ENCODE measurements at places on chromosomes 16 and 17.

- peak; percentile 67 for DNase-seq
Measured at GRCh38 chr16:13936596-13937081, 16.7 kb downstream of the ERCC4 start.

DNA sequence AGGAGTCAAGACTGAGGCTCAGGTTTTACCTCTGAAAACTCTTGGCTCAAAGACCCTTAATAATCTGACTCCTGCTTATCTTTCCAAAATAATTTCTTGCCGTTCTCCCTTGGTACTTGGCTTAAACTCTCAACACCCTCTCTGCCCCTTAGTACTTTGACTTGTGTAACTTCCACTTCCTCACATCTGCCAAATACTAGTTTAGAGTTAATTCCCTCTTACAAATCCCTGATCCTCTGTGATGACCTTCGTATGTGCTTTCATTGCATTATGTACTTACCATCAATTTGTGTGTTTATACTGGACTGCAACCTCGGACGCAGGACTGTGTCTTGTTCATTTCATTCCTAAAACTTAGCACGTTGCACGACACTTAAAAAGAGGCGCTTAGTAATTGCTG is 35.2 kb downstream of the ZNF207 start:
- no peak for DNase-seq

- peak; percentile 5 for DNase-seq
Measured at GRCh38 chr16:27678955-27679354, 129.0 kb downstream of the KATNIP start.

DNA sequence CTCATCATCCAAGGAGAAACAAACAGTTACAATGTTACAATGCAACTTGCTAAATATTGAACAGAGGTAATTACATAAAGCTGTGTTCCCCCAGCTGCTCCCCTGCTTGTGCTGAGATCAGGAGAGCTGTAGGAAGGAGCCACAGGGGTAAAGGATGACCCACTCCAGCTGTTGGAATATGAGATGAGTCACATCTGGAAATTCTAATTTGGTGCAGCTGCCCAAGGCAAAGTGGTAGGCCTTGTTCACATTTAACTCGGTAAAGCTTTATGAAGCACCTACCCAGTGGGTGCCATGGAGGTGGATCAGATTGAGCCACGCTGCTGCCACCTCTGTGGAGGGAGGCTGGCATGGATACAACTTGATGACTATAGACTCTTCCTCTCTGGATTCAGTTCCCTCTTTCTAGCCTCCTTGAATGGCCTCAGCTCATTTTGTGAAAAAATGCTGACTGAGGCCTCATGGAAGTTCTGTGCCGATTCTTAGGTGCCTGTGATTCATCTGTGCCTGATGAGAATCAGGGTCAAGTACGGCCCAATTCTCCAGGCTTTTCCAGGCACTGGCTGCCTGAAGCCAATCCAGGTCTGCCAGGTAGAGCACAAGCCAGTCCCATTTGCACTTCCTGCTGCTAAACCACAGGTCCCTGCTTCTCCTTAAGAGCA is 7.4 kb downstream of the ZNF689 start:
- DNase-seq: no peak

- DNase-seq: no peak
Measured at GRCh38 chr17:64335486-64335885, 55.2 kb downstream of the PECAM1 start.

GRCh38 chr17:31200287-31200686 is 96.8 kb downstream of the OMG start:
- DNase-seq: no peak

GRCh38 chr17:50033316-50033715 is 22.6 kb upstream of the ITGA3 start:
- DNase-seq: peak; percentile 65

DNA sequence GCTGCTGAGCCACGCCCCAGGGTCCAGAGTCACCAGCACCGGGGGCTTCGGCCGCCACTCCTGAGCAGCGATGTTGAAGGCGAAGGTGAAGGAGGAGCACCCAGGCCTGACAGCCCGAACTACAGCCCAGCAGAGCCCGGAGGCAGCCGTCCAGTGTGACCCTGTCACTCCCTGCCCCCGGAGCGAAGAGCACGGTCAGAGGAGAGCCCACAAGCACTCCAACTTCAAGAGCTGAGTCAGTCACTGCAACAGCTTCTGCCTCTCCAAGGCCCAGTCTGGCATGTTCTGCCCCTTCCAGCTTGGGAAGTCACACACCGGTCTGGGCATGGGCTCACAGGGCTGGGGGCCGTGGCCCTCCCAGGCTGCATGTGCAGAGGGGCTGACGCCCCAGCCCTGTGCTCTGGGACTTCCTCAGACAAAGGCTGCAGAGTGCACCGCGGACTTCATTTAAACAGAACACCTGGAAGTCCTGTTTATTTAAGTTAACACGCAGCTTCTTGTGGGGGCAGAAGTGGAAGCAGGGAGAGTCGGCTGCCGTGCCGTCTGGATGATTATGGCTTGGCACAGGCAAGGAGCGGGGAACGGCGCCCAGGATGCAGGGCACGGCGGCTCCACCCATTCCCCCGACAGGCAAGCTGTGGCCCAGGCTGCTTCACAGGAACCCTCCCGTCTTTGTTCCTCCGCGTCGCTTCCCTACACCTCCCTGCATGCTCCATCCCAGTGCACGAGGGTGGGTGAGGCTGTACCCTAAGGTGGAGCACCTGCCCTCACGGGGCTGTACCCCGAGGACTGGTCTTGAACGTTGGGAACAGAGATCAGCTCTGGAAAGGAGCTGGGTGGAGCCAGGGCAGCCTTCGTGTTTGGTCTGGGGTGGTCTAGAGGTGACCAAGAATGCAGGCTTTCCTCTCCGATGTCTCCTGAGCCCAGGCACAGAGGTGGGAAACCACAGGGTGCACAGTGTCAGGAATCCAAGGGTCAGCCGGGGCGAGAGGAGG is 68.9 kb upstream of the METRNL start:
- DNase-seq: no peak

GRCh38 chr16:11964761-11965551 is at the start of gene TNFRSF17:
TNFRSF17 (plus strand) TSS chr16:11965210; CDS start chr16:11965325, 115 bp downstream.
- no peak for DNase-seq

- no peak for DNase-seq
Measured at GRCh38 chr16:19935694-19936093, 51.0 kb upstream of the GPRC5B start.

- no peak for DNase-seq
Measured at GRCh38 chr16:88939972-88940861, 36.8 kb downstream of the CBFA2T3 start.

DNA sequence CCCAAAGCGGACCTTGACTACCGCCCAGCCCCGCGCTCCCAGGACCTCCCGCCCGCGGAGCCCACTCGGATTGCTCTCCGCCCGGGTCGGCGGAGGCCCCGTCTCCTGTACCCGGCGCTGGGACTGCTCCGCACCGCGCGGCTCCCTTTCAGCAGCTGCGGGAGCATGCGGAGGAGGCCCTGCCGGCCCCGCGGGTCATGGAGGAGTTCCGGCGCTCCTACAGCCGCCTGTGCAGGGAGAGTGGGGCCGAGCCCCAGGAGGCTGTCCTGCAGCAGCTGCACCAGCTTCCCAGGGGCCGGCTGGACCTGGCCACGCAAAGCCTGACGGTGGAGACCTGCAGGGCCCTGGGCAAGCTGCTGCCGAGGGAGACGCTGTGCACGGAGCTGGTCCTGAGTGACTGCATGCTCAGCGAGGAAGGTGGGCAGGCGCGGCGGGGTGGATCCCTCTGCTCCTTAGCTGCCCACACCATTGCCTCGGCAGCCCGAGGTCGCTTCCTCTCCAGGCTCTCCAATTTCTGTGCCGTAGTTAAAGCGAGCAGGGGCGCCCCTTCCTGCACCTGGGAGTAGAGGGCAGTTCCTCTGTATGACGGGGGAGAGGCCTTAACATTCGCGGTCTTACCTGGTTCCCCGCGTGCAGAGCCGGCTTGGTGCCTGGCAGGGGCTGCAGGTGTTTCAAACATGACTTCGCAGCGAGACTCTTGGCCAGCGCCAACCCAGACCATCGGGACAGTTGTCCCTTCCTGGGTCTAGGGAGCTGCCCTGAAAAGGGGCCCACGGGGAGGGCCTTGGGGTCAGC is 539 bp downstream of the LRRC45 start:
- DNase-seq: no peak

- no peak for DNase-seq
Measured at GRCh38 chr17:67224736-67225135, 20.3 kb downstream of the HELZ start.

- peak; percentile 100 for DNase-seq
Measured at GRCh38 chr17:10127819-10128425, 70.5 kb downstream of the GAS7 start.

GRCh38 chr16:65532258-65532657 is 410.4 kb upstream of the CDH11 start:
- no peak for DNase-seq

- DNase-seq: peak; percentile 69
Measured at GRCh38 chr16:17350207-17350606, 120.6 kb downstream of the XYLT1 start.

- no peak for DNase-seq
Measured at GRCh38 chr17:65158041-65158440, 20.9 kb downstream of the RGS9 start.

DNA sequence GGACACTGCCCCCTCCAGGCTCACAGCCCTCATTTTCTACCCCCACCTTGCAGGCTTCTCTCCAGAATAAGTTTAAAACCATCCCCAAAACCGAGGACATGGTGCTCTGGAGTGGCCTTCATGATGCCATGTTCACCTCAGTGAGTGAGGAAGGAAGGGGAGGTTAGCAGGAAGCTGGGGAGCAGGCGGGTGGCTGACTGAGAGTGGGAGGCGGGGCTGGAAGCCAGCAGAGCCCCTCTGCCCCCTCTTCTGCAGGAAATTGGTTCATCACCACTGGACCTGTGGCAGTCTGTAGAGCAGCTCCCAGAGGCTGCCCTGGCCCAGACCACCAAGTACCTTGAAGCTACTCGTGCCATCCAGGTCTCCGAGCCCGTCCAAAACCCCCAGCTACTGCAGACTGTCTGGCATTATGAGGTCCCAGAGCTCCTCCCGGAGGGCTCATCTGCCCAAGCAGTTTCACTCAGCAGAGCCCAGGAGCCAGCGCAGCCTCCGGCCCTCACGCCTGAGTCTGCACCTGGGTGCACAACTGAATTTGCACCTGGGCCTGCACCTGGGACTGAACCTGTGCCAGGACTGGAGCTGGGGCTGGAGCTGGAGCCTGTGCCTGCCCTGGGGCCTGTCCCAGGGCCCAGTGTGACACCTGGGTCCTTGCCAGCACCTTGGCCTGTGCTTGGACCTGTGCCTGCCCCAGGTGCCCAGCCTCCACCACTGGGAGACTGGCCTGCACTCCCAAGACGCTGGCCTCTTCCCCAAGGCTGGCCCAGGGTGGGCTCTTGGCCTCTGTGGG is 19.0 kb downstream of the C16orf96 start:
- no peak for DNase-seq

GRCh38 chr16:57349212-57350031 is 9.2 kb upstream of the CCL22 start:
- DNase-seq: no peak

DNA sequence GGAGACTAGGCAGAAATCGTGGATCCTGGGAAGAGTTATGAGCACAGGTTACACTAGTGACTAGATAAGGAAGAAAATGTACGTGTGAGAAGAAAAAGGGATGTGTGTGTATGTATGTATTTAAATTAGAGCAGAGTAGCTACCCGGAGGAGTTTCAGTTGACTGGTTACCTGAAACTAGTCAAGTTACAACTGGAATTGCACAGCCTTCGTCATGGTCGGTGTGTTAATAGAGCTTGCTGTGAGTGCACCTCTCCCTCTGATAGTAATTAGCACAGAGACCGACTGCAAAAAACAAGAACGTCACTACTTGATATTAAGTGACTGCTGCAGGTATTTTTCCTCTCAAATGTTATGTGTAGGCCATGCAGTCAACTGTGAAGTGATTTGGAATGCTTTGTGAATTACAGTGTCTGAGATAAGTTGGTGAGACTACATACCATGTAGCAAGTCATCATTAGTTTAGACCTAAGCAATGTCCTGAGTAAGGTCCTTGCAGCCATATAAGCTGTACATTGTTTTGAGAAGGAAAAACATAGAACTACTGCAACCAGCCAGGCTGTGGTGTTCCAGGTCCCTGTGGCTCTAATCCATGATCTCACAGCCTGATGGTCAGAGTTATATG is 95.7 kb downstream of the WNT3 start:
- DNase-seq: no peak

DNA sequence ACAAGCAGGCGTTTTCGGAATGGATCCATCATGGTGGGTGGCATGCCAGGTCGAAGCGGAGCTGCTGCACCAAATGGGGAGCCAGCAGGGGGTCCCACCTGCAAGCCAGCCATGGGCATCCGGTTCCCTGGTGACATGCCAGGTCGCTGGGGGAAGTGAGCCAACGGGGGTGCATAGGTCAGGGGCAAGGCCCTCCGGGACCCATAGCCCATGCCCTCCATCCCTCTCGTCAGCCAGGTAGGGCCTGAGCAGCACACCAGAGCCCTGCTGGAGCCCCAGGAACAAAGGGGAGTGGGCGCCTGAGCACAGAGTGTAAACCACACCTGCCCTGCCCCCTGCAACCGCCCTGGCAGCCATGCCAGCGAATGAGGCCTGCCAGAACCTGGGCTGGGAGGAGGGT is 5.0 kb downstream of the SMARCD2 start:
- no peak for DNase-seq

DNA sequence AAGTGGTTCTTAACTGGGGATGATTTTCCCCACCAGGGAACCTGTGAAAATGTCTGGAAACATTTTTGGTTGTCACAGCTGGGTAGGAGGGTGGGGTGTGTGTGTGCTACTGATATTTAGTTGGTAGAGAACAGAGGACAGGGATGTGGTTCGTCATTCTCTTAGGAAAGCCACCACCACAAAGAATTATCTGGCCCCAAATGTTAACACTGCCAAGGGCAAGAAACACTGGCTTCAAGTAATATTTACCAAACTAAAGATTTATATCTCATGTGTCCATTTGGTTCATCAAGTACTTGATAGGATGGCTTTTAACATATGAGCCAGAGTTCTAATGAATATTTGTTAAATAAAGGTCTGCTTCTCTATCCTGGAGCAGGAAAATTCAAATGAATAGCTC is 19.5 kb downstream of the MPHOSPH6 start:
- DNase-seq: no peak

DNA sequence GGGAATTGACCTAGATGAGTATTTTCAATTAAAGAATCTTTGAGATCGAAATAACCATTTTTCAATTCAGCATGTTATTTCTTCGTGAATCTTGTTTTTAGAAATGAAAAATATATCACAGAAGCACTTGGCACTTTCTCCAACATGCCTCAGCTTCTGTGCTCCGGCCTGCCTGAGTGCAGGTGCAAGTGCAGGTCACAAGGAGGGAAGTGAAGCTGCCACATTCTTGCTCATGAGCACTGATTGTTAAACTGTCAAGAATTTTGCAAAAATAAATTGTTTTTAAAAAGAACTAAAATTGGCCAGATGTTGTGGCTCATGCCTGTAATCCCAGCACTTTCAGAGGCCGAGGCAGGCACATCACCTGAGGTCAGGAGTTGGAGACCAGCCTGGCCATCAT is 38.3 kb upstream of the SKAP1 start:
- DNase-seq: no peak
